ENCODE measurements at places on chromosomes 13 and 19. TPM values are rescaled to one million over a fixed set of nuclear protein-coding genes. Genes with fewer than 3 reads are reported as not detected.

DNA sequence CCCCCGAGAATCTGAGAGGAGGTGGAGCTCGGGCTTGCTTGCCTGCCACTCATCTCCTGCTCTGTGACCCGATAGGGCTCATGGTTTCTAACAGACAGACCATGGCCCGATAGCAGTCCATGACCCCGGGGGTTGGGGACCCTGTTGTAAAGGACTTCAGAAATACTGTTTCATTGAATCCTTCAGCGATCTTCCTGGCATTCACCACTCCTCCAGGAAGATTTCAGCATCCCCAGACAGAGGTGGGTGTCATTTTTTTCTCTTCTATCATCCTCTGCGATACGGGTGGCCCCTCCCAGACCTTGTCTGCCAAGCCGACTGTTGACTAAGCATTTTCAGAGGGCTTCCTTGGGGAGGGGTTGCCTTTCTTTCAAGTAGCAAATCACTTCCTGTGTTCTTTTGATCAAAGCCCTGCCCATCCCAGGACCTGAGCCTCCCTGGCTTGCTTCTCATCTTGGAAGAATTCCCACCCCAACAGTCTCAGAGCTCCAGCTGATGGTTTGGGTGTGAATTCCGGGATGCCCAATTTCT, 1.7 kb downstream of the MYO1F start:
- peak; percentile 65 for DNase-seq

- DNase-seq: peak; percentile 39
These were observed 605 bp downstream of the CAPNS1 start for GRCh38 chr19:36140304-36141038.

DNA sequence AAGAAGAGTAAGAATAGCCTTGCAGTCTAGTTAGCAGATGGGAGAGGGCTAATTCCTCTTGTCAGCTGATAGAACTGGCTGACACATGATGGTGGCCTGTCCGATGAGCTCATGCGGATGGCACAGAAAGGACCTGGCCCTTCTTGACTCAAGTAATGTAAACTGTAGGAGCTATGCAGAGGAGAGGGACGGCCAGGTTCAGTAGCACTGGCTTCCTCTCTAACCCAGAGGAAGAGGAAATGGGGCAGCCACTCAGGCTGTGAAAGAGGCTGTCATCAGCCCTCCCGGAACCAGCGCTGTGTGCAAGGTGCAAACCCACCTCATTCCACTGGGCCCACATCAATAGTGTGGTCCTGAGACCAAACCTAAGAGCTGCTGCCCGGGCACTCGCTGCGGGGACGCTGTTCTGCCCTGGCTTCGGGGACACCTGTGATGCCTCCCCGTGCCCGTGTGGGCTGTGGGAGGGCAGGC, 30.8 kb upstream of the USE1 start:
- peak; percentile 47 for DNase-seq

DNA sequence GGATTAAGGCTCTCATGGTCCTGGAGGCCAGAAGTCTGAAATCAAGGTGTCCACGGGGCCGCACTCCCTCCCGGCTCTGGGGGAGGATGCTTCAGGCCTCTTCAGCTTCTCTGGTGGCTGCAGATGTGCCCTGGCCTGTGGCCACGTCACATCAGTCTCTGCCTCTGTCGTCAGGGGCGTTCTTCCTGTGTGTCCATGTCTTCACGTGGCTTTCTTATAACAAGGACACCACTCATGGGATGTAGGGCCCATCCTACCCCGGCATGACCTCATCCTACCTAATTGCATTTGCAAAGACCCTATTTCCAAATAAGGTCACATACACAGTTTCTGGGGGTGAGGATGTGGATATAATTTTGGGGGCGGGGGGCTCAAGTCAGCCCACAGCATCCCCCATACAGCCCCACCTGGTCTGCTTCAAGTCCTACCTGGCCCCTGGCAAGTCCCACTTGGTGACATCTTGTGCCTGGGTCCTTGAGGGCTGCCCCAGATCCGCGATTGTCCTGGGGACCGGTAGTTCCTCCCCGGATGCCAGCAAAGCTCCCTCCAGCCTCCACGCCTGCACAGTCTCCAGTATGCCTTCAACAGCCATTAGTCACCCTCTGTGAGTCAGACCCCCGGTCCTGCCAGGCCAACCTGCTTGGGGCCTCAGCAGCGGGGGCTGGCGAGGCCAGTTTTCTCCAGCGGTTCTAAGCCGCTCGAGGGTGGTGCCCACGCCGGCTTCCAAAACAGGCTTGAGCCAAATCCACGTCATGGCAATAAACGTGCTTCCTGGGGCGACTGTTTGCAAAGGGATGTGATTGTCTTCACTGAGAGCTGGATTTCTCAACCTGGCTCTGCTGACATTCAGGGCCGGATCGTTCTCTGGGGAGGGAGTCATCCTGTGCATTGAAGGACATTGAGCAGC, 32.2 kb downstream of the MYO9B start:
- no peak for DNase-seq

- DNase-seq: no peak
These were observed at the start of gene CLIP3 for GRCh38 chr19:36032251-36033104. Gene CLIP3 (minus strand): TSS chr19:36032873. CDS start chr19:36032357, 516 bp downstream.

DNA sequence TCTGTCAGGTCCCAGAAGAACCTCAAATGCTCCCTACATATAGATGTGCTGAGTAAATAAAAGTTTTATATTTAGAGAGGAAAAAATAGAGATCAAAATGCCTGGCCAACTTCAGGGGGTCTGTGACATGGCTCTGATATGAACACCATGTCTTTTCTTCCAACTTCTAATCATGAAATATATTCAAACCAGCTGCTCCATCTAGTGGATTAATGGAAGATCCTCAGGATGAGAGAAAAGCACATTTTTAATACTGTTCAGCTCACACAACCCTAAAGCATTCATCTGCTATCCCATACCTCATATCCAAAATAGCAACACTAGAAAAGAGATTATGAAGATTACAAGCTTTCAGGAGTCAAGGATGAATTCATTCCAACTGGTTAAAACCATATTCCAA, 56.0 kb upstream of the DOCK9 start:
- no peak for DNase-seq

- no peak for DNase-seq
These were observed 9.5 kb downstream of the NBEA start for GRCh38 chr13:34951528-34951927.

DNA sequence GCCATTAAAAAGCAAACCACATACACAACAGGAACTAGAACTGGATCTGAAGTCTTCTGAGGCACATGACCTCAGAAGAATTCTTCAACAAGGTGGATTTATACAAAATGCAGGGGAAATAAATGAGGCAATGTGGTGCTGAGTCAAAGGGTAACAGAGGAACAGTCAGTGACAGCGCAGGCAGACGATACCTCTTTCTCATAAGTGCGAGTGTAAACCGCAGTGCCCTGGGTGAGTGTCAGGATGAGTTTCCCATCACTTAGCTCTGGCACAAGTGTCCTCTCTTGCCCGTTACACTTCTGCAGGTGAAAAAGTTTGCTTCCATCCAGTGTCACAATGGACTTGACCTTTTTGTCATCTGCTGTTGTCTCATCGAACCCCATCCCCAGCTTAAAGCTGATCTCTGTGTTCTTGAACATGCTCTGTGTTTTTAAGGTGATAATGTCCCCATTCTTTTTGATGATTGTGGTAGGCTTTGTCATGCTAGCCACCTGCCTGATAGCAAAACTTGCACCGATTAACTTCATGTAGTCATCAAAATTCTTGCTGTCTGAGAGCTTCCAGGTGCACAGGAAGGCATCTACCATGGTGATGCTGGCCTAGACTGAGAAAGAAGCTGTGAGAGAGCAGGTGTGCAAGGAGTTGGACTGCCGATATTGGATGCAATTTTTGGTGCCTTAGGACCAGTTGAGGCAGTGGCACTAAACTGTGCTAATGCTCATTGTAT, 97.3 kb downstream of the AKAP11 start:
- no peak for DNase-seq

- DNase-seq: no peak
These were observed 5.2 kb downstream of the PLEKHJ1 start for GRCh38 chr19:2230807-2231533.

DNA sequence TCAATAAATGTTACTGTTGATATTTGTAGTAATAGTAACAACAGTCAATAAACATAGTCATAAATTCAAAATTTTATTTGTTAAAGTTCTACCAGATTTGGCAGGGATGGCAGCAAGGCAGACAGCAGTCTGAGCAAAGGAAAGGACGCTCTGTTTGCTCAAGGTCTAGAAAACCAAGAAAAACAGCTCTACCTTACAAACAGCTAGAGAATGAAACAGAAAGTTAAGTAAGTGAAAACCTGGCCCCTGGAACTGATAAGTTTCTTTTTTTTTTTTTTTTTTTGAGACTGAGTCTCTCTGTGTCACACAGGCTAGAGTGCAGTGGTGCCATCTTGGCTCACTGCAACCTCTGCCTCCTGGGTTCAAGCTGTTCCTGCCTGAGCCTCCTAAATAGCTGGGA, 27.9 kb downstream of the ENOX1 start:
- no peak for DNase-seq

DNA sequence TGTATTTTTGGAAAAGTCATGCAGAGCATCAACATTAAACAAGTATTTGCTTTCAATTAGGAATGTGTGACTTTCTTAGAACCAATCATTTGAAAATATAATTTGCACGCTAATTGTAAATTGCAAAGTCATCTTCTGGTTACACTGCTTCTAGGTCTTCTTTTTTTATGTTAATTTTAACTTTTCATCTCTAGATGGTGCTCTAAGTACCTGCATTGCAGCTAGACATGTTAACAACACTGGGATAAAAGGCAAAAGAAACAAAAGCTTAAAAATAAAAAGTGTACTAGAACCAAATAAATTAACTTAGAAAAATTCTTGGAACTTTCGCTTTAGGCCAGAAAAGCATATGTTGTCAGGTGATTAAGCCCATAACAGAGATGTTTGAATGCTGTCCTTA, 2758.2 kb downstream of the PCDH9 start:
- DNase-seq: no peak

- no peak for DNase-seq
These were observed 49.5 kb upstream of the PCDH17 start for GRCh38 chr13:57582032-57582431.

DNA sequence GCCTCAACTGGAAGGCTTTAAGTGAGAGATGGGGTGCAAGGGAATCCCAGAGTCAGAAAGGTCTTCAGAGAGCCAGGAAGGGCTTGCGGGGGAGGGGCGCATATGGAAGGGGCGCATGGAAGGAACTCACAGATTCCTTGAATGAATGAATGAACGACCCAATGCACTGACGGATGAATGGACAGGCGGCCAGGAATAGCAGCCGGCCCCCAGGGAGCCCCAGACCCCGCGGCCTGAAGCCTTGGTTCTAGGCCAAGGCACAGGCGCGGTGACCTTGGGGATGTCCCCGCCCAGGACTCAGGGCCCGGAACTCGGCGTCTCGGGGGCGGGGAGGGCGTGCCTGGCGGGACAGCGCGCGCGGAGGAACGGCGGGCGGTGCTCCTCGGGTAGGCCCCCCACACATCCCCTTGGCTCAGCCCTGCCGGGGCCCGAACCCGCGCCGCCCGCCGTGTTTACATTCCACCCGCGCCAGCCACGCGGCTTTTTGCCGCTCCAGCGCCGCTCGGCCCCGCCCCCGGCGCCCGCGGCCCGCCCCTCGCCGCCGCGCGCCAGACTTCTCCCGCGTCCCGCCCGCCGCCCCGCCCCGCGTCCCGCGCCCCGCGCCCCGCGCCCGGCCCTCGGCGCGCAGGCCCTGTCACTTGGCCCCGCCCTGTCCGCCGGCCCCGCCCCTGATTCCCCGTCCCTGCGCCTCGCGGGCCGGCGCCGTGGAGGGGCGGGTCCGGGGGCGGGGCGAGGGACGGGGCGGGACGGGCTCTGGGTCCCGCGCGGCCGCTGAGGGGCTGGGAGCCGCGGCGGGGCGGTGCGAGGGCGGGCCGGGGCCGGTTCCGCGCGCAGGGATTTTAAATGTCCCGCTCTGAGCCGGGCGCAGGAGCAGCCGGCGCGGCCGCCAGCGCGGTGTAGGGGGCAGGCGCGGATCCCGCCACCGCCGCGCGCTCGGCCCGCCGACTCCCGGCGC, at the start of gene CCNE1:
Gene CCNE1, plus strand, starts transcription at position 867 of the 955 bp plus-strand sequence. CDS start 565 bp downstream, outside the sequence.
- DNase-seq: peak; percentile 92

- DNase-seq: no peak
These were observed 13.2 kb downstream of the EHD2 start for GRCh38 chr19:47726467-47726866.

DNA sequence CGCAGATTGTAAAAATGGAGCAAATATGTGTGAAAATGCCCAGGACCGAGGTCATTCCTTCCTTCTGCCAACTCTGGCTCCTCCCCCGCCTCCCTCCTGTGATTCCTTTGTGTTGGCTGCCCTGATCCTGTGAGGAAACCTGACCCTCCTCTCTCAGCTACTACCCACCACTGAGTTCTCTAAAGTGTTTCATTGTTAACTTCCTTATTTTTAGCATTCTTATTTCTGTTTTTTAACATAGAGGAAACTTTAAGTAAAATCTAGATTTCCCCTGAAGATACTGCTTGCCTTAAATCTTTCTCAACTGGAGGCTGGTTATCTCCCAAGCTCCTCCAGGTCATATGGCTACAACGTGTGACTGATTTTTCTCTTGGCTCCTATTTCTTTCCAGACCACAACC, 21.7 kb upstream of the FBXL3 start:
- no peak for DNase-seq

DNA sequence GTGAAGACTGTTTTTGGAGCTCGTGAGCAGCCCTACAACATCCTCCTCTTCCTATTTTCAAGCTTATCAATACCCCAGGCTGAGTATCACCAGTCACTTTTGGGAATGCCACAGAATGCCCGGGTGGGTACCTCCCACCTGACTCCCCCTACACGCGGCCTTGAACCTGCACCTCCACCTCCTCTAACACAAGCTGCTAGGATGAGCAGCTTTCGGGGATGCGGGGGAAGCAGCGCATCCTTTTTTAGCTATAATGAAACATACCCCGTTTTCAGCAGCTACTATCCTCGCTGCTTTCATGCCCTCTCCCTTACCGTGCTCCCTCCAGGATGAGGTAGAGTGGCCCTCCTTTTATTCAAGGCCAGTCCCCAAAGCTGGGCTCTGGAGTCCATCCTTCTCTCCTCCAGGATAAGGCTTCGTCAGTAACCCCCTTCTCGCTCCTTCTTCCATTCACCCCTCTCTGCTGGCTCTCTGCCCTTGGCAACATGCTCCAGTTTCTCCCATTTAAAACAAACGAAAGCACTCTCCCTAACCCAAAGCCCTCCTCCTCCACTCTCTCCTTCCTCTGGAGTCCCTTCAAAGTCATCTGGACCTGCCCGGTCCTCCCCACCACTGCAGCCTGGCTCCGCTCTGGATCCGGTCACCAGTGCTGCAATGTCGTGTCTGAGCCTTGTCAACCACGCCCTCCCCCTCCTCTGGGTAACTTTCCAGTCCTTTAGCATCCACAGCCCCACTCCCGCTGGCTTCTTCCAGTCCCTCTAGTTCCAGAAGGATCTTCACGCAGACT, 55.3 kb downstream of the STK24 start:
- DNase-seq: no peak

- no peak for DNase-seq
These were observed 9.7 kb upstream of the CNOT3 start for GRCh38 chr19:54127688-54128440.

Gene PCDH17
- total RNA-seq: not detected

Gene VSTM1
- not detected for total RNA-seq

Gene CAMSAP3
- 0.19 TPM for total RNA-seq

Gene PLEKHA4
- total RNA-seq: 2.8 TPM

Gene SLC25A41
- not detected for total RNA-seq

Gene ZNF823
- 5.4 TPM for total RNA-seq

All from CD4-positive, alpha-beta memory T cell (primary cell).